ENCODE measurements at places on chromosomes 13 and 19. TPM values are rescaled to one million over a fixed set of nuclear protein-coding genes. Genes with fewer than 3 reads are reported as not detected.
A peak's percentile ranks its signal among the peaks of the same experiment; 100 is the strongest.

DNA sequence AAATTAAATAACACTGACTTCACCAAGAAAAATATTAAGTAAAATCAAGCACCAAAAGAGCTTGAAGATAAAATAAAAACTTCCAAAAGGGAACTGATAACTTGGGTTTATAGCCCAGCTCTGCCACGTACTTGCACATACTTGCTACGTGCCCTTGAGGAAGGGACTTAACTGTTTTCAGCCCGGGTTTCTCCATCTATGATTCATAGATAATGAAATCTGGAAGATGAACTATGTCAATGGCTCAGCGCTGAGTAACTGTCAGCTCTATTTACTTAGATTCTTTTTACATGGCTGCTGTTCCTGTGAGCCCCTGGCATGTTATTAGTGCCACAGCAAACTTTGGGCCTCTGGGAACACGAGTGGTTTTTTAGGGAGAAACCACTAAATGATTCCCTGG lies 9.6 kb upstream of the ZC3H13 start:
- peak; percentile 75 for DNase-seq

DNA sequence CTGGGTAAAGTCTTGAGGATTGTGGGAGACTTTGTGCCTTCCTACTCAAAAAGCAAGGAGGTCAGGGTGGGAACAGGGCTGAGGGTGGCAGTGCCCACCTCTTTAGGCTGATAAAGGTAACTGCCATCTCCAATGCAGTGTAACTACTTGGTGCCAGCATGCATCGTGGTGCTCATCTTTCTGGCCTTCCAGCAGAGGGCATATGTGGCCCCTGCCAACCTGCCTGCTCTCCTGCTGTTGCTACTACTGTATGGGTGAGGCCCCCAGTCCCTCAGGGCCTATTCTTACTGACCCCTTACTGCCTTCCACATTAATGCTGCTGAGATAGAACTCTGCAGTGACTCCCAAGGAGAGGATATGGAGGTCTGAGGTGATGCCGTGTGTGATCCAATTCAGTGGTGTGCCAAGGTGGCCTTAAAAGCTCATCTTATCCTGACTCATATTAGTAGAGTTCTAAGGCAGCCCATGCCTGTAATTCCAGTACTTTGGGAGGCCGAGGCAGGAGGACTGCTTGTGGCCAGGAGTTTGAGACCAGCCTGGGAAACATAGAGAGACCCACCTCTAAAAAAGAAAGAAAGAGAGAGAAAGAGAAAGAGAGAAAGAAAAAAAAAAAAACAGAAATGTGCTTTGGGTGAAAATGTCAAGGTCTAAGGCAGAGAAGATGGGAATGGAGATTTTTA lies 9.7 kb upstream of the ARHGAP45 start:
- peak; percentile 75 for DNase-seq

DNA sequence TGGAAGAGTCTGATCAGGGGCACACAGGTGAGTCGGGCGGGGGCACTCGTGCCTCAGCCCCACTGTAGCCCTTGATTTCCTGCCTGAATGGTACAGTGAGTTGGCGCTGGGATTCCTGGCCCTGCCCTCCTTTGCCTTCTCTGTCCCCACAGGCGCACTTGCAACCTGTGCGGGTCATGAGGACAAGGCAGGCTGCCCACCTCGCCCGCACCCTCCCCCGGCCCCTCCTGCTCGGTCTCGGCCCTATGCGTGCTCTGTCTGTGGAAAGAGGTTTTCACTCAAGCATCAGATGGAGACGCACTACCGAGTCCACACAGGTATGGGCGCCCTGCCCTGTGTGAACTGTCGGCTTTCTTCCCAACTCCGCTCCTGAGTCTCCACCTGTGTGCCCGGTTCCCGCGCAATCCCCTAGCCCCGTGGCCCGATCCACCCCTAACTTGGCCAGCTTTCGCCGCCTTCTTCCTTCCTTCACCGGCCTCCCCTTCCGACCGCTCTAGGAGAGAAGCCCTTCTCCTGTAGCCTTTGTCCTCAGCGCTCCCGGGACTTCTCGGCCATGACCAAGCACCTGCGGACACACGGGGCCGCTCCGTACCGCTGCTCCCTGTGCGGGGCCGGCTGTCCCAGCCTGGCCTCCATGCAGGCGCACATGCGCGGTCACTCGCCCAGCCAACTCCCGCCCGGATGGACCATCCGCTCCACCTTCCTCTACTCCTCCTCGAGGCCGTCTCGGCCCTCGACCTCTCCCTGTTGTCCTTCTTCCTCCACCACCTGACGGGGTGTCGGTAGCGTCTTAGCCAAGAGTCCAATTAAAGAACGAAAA lies 1.6 kb upstream of the KMT2B start:
- DNase-seq: no peak

The KIR2DL4 gene
- polyA plus RNA-seq: not detected

GRCh38 chr13:27140060-27140459 lies 31.6 kb downstream of the USP12 start:
- no peak for DNase-seq
